ENCODE measurements at places on chromosomes 16 and 17. TPM values are rescaled to one million over a fixed set of nuclear protein-coding genes. Genes with fewer than 3 reads are reported as not detected.

GRCh38 chr17:73091410-73091769, 1.1 kb downstream of the SLC39A11 start:
- DNase-seq, result peak; percentile 24

DNA sequence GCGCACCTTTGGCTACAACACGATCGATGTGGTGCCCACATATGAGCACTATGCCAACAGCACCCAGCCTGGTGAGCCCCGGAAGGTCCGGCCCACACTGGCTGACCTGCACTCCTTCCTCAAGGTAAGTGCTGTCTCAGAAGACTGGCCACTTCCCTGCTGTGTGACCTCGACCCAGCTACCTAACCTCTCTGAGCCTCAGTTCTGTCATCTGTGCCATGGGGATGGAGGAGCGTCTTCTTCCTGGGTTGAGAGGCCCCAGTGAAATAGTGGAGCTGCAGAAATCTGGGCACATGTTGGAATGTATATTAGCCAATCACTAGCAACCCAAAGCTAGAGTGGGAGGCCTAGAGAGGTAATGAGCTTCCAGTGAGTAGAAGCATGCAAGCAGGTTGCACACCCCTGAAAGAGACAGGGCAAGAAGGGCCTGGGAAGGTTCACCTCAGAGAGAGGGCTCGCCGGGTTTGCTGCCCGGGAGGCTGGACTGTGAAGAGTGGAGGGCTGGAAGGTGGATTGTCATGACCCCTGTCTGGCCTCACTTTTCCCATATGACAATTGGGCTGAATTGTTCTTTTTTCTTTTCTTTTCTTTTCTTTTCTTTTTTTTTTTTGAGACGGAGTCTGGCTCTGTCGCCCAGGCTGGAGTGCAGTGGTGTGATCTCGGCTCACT, 521 bp downstream of the SLC12A3 start:
- no peak for DNase-seq

DNA sequence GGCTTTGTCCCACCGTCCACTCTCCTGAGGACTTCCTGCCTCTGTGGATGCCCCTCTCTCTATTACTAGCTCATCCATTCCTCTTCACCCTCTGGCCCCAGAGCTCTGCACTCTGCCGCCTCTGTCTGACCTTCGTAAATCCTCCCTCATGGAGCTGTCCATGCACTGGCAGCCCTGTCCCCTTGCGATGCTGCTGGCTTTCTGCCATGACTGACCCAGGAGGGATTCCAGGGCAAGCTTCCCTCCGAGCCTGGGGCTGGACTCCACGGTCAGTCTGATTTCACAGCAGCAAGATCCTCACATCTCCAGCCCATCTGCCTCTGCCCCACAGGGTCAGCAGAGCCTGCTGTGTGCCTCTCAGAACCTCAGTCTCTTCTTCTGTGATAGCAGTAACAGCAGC, 4.7 kb downstream of the CBFA2T3 start:
- DNase-seq, result no peak

- DNase-seq, result no peak
Measured at GRCh38 chr17:9006175-9006767, 15.0 kb upstream of the NTN1 start.

DNA sequence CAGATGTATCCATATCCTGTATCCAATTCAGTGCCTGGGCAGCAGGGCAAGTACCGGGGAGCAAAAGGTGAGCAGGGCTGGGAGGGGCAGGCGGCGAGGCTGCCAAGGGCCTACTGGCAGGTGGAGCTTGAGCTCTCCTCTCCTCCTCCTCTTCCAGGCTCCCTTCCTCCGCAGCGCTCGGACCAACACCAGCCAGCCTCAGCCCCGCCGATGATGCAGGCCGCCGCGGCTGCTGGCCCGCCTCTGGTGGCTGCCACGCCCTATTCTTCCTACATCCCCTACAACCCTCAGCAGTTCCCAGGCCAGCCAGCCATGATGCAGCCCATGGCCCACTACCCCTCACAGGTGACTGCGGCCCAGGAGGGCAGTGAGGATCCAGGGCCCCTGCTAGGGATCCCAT, 11.6 kb downstream of the ATXN2L start:
- DNase-seq, result no peak

DNA sequence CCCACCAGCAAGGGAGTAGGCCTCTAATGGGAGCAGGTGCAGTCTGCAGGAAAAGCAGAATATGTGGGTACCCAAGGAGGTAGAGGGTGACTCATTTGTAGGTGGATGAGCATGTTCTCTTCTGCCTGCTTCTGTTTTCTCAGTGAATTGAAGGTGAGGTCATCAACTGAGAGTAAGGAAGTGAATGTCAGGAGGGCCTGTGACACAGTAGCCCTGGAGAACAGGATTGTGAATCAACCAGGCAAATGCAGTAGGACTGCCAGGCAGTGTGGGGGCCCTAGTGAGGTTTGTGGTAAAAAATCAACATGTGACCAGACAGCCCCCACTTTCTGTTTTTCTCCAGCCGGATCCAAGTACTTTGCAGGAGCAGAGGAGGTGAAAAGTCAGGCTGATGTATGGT, 150.5 kb upstream of the SOX9 start:
- peak; percentile 54 for DNase-seq

GRCh38 chr16:57694725-57695679, at the start of gene DRC7:
Gene DRC7 (plus strand): TSS chr16:57694806. CDS start chr16:57697950, 3,144 bp downstream.
- peak; percentile 41 for DNase-seq

Gene ABCC11
- 0.20 TPM for polyA plus RNA-seq
